ENCODE measurements at places on chromosomes 3 and 15.

DNA sequence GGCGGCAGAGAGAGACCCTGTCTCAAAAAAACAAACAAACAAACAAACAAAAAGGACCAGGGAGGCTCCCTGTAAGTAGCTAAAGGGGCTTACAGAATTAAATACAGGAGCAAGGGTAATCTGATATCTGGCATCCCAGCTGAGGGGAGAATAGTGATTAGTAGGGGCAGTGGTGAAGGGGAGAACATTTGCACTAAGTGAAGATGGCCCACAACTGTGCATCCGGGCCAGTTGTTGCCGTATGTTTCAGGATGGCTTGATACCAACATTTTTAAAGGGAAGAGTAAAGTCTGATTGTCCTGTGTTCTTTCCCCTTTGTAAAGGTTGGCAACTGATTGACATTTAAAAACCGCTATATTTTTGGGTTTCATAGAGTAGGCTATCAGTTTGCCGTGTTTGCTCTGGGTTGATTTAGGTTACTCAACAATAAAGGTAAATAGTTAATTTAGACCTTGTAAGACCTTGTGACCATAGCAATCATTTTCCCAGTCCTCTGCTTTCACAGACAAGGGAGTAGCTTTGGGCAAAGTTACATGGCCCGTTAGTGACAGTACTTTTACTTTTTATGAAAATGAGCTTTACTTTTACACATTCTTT lies 167.8 kb downstream of the PTPRG start:
- H3K4me3 ChIP-seq: no peak overlapping the region
- H3K27me3 ChIP-seq: no peaks in the 10 kb centered on the region
- H3K36me3 ChIP-seq: no peaks in the 10 kb centered on the region
- H3K4me1 ChIP-seq: peaks cover 8% of the 10 kb centered on the region
- DNase-seq: no peak

GRCh38 chr3:37713818-37714204 lies 147.9 kb upstream of the CTDSPL start:
- H3K27me3 ChIP-seq: no peaks in the 10 kb centered on the region
- H3K36me3 ChIP-seq: no peaks in the 10 kb centered on the region
- H3K4me1 ChIP-seq: peaks cover 28% of the 10 kb centered on the region
- H3K4me3 ChIP-seq: no peak overlapping the region

GRCh38 chr15:29364426-29365078 lies 94.9 kb upstream of the NSMCE3 start:
- no peak for DNase-seq
- H3K27ac ChIP-seq: no peak overlapping the region
- H3K27me3 ChIP-seq: no peaks in the 10 kb centered on the region

DNA sequence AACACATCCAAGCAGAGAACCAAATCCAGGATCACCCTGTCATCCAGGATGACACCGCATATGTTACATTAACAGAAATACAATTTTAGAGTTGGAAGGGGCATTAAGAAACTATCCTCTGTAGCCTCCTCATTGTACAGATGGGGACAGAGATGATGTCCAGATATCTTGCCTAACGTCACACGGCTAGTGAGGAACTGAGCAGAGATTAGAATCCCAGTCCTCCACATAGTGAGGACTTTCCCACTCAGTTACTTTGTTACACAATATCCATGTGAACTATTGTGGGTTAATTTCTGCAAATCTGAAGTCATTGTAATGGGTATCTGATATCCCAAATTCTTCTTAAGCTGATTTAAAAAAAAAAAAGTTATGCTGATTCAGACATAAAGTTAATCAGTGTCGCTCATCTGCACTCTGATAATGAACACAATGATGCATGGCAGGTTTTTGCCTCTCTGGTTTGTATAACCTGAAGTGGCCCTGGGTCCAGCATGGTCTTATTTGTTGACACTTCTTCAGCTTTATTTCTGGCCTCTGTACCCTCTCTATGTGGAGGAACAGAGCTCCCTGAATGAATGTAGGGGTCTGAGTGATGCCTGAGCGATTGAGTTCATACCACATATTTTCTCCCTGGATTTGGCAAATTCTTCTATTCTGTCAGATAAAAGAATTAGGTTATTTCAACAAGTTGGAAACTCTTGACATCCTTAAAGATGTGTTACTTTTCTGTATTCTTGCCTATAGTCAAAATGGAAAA lies 76.0 kb upstream of the LIMD1 start:
- no peak overlapping the region for H3K4me3 ChIP-seq
- peaks cover 20% of the 10 kb centered on the region for H3K36me3 ChIP-seq
- no peak overlapping the region for H3K27ac ChIP-seq
- H3K4me1 ChIP-seq: peaks cover 4% of the 10 kb centered on the region
- no peak for DNase-seq

DNA sequence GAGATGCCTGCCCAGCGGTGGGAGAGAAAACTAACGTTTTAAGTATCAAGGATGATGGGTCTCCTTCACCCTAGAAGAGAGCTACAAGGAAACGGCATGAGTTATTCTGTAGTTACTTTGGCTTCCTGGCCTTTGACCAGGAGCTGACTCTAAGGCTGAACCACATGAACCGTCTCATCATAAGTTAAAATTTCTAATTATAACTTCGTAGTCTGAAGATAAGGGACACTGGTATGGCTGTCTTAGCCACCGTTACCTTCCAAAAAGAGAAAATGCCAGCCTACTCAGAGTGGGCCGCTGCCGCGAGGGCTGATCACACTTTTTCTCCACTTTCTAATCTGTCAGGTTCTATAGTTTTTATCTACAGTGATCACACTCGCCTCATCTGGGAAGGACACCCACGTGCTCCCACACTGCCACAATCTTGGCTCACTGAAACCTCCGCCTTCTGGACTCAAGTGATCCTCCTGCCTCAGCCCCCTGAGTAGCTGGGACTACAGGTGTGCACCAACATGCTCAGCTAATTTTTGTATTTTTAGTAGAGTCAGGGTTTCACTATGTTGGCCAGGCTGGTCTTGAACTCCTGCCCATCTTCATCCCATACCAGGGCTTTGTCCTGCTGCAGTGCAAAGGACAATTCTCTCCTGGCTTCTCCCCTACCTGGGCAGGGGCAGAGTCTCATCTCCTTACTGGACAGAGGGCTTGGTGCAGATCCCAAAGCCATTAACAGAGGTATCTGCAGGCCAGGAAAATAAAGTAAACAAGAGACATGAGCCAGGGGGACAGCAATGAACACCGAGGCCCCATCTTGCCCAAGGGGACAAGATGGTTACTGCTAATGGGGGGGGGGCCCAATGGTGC lies 73.4 kb downstream of the RFTN1 start:
- no peaks in the 10 kb centered on the region for H3K36me3 ChIP-seq
- DNase-seq: no peak
- no peaks in the 10 kb centered on the region for H3K4me1 ChIP-seq
- no peak overlapping the region for H3K4me3 ChIP-seq
- no peak overlapping the region for H3K27ac ChIP-seq
- no peaks in the 10 kb centered on the region for H3K27me3 ChIP-seq

GRCh38 chr15:78450285-78450858 lies 12.4 kb downstream of the IREB2 start:
- no peaks in the 10 kb centered on the region for H3K27me3 ChIP-seq
- no peak for DNase-seq
- H3K36me3 ChIP-seq: peaks cover 20% of the 10 kb centered on the region

- no peak overlapping the region for H3K4me3 ChIP-seq
- no peak overlapping the region for H3K27ac ChIP-seq
- no peaks in the 10 kb centered on the region for H3K27me3 ChIP-seq
- no peaks in the 10 kb centered on the region for H3K36me3 ChIP-seq
- no peak for DNase-seq
Observed at GRCh38 chr3:186938716-186939115, 8.4 kb downstream of the ST6GAL1 start.

DNA sequence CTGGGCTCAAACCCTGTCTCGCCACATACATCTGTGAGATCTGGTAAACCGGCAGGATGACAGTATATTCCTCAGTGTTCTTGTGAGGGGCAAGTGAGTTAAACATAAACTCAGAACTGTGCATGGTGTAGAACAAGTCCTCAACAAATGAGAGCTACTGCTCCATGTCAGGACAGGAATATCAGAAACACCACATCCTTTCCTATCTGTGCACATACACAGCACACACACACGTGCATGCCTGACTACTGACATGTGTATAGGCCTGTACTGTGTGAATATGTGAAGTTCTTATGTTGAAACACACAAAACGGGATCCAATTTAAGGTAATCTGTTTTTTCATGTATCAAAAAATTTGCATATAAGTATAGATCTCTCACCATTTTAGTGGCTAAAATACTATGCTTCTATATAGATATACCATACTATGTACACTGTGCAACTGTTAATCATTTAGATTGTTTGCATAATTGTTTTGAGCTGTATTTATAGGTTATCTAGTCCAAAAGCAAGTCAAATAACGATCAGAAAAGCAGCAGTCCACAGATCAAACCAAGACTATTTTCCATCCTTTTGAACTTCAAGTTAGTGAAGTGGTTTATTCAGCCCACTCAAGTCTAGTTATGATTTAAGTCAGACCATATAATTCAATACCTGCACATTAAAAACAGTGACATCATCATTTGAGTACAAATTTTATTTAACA lies 44.8 kb downstream of the CCR4 start:
- peaks cover 14% of the 10 kb centered on the region for H3K36me3 ChIP-seq
- DNase-seq: no peak
- no peaks in the 10 kb centered on the region for H3K27me3 ChIP-seq
- no peaks in the 10 kb centered on the region for H3K4me1 ChIP-seq

GRCh38 chr3:68866157-68866556 lies 66.2 kb downstream of the TAFA4 start:
- H3K4me3 ChIP-seq: no peak overlapping the region
- no peak for DNase-seq
- no peaks in the 10 kb centered on the region for H3K4me1 ChIP-seq

DNA sequence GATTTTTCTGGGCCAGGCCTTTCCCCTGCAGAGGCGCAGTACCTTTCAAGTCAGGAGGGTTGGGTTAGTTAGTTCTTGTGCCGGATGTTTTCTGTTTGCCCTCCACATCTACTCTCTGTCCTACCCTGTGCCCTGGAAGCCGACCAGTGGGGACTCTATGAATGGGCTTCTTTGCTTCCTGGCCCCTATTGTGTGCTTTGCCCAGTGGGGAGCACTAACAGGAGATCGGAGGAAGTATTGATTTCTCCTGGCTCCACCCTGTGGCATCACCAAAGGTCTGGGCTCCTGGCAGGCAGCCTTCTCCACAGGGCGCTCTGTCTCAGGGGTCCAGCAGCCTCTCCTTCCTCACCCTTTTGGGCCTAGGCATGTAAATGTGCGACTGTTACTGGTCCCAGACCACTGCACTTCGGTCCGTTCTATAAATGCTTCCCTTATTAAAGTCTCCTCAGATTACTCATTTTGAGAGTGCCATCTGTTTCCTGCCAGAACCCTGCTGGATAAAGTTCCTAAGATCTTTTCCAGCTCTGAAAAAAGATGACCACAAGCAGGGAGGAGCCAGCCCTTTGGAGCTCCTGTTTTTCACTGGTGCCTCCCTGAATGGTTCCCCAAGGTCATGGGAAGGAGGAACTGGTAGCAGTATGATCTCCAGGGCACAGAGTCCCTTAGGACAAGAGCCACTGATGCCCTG lies 44.5 kb downstream of the CTDSPL start:
- H3K27ac ChIP-seq: peak overlapping the region; percentile 77
- H3K36me3 ChIP-seq: no peaks in the 10 kb centered on the region
- DNase-seq: no peak
- H3K4me1 ChIP-seq: peaks cover 36% of the 10 kb centered on the region
- no peaks in the 10 kb centered on the region for H3K27me3 ChIP-seq
- no peak overlapping the region for H3K4me3 ChIP-seq

DNA sequence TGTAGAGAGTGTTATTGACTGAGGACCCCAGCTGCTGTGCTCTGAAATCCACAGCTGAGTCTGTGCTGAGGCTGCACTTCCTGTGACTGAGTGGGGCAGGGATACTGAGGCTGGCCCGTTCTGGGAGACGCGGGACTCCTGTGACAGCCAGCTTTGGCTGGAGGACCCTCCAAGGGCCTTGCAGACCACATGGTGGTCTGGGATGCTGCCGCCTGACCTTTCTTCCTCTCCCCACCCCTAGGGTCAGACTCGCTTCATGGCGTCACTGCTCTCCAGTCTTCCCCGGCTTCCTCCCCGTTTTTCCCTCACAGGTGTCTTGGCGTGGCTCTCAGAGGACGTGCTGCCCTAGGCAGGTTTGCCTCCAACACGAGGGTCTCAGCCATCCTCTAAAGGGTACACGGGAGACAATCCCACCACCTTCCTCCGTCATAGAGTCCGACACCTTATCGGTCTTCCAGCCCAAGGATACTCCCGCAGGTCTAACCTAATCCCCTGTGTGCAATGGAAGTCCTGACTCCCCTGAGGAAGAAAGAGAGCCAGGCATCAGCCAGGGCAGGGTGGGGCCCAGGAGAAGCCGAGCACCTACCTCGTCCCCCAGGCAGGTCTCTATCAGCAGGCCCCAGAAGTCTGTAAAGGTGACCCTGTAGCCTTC lies 19.9 kb upstream of the EHD4 start:
- H3K27ac ChIP-seq: no peak overlapping the region
- no peaks in the 10 kb centered on the region for H3K27me3 ChIP-seq
- no peak overlapping the region for H3K4me3 ChIP-seq
- no peak for DNase-seq

DNA sequence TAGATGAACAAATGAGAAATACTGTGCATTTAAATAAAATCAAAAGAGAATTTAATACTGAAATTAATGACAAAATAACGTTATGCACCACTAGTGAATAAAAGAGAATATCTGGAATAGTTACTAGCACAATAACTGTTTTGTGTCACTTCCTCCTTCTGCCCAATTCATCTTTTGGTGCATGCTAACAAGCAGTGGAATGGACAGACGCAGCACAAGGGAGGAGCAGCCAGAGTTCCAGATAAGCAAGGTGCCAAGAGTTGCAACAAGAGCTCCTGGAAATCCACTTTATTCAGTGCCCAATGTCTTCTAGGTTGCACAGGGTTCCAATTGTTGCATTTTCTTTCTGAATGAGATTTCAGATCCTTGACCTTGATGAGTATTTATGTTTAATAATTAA lies 66.5 kb upstream of the PLXND1 start:
- no peak for DNase-seq
- H3K36me3 ChIP-seq: peaks cover 14% of the 10 kb centered on the region
- no peak overlapping the region for H3K4me3 ChIP-seq
- H3K27ac ChIP-seq: no peak overlapping the region
- no peaks in the 10 kb centered on the region for H3K27me3 ChIP-seq

- H3K36me3 ChIP-seq: no peaks in the 10 kb centered on the region
- no peak for DNase-seq
- no peak overlapping the region for H3K27ac ChIP-seq
- no peaks in the 10 kb centered on the region for H3K4me1 ChIP-seq
- no peak overlapping the region for H3K4me3 ChIP-seq
Observed at GRCh38 chr3:150843241-150843640, 62.0 kb downstream of the MINDY4B start.

Data from spinal cord (tissue), 10 donors.